ENCODE measurements at places on chromosomes 7 and 10.

- DNase-seq = no peak
Observed at GRCh38 chr10:108393089-108393488, 1228.6 kb upstream of the SORCS1 start.

DNA sequence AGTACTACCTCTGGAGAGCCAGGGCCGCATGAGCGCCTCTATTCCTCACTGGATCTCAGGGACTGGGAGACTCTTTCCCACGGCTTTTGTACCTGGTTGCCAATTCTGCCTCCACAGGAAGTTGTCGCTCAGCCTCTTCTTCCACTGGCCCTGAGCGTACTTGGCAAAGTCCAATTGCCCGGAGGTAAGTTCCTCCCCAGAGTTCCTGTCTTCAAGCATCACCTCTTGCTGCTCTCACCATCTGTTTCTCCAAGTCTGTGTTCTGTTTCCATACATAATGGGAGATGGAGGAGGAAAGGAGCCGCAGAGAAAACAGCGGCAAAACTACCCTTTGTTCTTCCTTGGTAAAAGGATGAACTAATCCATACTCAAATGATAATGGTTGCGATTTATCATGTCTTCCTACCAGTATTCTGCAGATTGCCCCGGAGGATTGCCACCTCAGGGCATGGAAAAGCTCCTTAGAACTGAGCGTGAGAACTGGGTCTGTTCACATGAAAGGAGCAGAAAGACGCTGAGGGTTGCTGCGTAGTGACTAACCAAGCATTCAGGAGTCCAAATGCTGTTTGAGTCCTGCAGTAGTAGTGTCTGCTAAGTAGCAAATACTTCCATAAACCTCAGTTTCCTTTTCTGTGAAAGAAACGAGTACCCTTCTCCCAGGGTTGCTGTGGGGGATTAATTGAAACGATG lies 170.2 kb upstream of the GLI3 start:
- no peak for DNase-seq

GRCh38 chr10:63584725-63585035 lies 63.5 kb downstream of the REEP3 start:
- DNase-seq = no peak

DNA sequence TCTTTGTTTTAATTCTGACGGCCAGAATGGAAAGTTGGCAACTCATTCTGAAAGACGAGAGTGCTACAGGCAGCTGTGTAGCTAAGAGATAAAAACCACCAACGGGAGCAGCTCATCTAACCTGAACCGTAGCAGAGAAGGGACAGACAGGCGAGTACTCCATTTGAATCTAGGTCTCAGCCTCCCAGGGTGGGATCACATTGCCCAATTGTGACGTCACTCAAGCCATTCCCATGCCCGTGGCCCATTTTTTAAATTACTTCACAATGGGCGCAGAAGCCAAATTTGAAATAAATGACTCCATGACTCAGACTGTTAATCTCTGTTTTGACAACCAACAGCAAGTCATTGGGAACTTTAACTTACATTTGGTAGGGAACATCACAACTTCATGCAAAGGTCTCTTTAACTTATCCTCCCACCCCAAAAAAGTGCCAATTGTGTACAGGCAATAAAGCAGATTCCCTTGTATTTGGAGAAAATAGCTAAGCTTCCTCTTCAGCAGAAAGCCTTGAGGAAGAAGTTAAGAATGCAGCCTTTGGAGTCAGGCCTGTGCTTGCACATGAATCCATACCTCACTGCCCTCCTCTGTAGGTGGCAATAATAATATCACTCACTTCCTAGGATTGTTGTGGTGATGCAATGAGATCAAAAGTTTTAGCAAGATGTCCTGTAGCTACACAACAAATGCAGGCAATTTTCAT lies 93.2 kb upstream of the KIF5B start:
- DNase-seq = no peak

GRCh38 chr10:6494936-6495592 lies 85.0 kb downstream of the PRKCQ start:
- DNase-seq = no peak

GRCh38 chr7:88092676-88092999 lies 127.2 kb downstream of the SRI start:
- DNase-seq = no peak

DNA sequence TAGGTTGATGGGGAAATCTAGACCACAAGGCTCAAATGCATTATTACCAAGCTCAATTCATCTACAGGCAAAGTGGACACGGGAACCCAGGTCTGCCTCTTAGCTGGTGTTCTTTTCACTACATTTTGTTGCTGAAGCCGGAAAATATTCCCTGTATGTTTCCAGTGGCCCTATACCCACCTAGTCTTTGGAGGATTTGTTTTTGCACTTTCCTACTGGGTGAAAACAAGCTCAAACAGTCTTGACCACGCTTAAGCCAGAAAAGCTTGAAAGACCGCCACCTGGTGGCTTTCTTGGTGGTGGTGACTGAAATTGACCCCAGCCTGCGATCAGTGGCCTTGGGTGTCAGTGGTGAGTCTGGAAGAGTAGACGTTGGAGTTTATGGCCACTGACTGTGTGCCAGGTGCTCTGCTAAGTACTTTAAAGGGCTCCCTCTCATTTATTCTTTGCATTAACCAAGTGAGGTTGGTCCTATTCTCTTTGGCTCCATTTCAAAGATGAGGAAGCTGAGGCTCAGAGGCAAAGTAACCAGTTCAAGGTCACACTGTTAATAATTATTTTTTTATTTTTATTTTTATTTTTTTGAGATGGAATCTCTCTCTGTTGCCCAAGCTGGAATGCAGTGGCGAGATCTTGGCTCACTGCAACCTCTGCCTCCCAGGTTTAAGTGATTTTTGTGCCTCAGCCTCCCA lies 11.1 kb upstream of the CRTAC1 start:
- peak; percentile 73 for DNase-seq

GRCh38 chr10:132290631-132291030 lies 17.1 kb downstream of the STK32C start:
- no peak for DNase-seq

DNA sequence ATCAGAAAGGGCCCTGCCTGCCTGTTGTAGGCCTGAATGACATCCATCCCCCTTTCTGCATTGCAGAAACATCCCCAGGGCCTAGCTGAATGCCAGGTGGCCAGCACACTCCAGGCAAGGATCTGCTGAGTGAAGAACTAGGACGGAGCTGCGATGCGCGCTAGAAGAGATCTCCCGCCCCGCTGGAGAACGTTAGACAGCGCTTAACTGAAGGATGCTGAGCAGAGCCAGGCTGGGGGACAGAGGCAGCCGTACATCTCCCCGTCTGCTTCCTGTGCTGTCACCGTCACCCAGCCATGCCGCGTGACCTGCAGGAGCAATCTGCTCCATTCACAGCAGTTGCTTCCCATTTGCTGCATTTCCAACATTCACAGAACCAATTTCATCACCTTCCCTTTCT lies 73.3 kb downstream of the FAM53B start:
- no peak for DNase-seq

DNA sequence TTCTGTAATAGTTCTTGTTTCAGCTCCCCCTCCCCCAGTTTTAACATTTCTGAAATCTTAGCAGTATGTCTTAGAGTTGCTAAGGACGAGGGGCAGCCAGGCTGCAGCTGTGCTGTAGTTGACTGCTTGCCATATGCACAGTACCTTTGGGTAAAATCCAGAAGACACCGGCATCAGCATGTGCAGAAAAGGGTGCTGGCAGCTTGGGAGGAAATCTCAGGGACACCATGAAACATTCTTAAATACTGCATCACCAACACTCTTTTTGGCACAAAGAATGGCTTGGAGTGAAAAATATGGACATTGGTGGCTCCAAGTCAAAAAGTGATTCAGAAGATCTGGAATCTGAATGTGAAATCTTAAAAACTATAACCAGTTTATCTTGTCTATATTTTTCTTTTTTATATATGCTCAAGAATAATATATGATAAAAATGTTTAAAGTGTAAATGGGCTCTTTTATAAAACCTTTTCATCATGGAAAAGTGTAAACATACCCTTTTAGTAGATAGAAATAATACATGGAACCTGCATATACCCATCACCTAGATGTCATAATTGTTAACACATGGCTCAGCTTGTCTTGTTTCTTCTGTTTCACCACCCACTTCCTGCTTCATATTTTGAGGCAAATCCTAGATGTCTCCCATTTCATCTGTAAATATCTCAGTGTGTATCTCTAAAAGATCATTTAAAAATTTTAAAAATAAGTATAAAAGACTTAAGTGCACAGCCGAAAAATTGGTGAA lies 34.4 kb upstream of the ARMS2 start:
- no peak for DNase-seq

DNA sequence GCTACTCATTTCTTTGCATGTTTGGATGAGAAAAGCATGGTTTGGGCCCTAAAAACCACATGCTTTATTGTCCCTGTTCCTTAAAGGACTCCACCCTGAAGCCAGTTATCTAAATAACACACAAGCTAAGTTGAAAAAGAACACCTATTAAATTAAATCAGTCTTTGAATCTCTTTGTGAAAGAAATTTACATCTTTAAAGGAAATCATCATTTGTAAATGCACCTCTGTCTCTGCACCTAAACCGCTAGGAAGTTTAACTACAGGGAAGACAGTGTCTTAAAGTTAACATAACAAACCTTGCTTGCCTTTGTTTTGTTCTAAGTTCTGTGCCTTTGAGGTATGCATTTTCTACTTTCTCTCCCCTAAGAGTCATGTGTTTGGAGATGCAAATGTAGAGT lies 52.6 kb downstream of the HTR7 start:
- no peak for DNase-seq

- DNase-seq = no peak
Observed at GRCh38 chr7:75813084-75813483, 522 bp downstream of the CCL24 start.

- no peak for DNase-seq
Observed at GRCh38 chr10:106410331-106410730, 754.2 kb downstream of the SORCS1 start.

GRCh38 chr7:85019176-85019575 lies 167.7 kb downstream of the SEMA3D start:
- no peak for DNase-seq

DNA sequence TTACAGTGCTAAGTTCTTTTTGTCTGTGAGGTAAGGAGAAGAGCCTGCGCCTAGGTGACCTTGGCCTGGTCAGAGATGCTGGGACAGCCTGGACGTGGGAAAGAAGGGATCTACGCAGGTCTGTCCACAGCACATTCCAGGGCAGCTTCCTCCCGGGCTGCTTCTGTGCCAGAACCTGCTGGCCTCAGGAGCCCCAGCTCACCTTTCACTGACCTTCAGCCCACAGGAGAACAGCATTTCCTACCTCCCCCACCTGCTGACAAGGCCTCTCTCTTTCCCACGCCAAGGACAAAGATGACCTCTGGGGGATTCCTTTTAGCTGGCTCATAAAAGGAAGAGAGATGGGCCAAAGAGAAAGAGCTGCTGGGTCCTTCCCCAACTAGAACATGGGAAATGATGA lies 260.6 kb downstream of the KCNMA1 start:
- DNase-seq = no peak

DNA sequence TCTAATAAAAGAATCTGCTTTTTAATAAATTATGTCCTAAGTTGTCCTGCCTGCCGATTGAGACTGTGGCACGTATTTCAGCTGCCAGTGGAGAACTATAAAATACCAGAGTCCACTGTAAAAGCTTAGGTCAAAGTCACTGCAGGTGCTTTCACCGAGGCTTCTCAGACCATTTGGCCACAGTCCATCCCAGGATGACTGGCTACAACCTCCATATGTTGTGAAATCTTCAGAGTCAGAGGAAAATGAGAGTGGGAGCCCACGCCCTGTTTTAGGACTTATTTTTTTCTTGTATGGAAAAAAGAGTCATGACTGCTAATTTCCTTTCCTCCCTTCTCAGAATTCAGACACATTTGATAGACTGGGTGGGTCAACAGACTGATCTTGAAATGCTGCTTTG lies 182.9 kb downstream of the ANK3 start:
- no peak for DNase-seq

DNA sequence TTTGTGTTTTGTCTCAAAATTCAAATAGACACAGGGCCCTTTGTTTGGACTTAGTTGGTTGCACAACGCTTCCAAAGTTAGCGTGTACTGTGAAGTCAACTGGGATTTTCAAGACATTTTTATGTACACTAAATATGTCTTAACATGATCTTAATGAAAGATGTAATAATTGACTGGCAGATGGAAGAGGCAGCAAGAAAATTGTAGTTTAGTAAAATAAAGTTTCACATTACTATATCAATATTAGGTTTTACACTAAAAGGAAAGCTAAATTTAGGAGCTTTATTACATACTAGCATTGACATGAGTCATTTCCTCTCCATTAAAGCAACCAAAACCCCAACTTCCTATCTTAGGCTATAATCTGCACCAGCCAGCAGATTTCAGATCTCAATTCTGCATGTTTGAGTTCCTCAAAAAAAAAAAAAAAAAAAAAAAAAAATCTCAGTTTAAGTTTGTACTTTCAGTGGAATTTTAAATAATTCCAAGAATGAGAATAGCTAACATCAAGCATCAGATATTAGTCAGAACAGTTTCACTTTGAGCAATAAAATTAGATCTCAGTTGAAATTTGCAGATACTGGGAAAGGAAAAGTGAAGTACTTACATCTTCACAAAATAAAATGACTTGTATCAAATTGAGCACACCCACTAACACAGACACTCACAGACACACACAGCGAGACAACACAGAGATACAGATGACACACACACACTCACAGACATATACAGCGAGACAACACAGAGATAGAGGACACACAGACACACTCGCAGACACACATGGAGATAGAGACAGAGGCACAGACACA lies 346.6 kb upstream of the KLF6 start:
- peak; percentile 31 for DNase-seq

- DNase-seq = no peak
Observed at GRCh38 chr7:155213385-155213784, 84.3 kb upstream of the INSIG1 start.

- DNase-seq = peak; percentile 42
Observed at GRCh38 chr7:135510592-135511183, 786 bp upstream of the CNOT4 start.

GRCh38 chr7:116957874-116958273 lies 4.6 kb downstream of the ST7 start:
- peak; percentile 31 for DNase-seq

DNA sequence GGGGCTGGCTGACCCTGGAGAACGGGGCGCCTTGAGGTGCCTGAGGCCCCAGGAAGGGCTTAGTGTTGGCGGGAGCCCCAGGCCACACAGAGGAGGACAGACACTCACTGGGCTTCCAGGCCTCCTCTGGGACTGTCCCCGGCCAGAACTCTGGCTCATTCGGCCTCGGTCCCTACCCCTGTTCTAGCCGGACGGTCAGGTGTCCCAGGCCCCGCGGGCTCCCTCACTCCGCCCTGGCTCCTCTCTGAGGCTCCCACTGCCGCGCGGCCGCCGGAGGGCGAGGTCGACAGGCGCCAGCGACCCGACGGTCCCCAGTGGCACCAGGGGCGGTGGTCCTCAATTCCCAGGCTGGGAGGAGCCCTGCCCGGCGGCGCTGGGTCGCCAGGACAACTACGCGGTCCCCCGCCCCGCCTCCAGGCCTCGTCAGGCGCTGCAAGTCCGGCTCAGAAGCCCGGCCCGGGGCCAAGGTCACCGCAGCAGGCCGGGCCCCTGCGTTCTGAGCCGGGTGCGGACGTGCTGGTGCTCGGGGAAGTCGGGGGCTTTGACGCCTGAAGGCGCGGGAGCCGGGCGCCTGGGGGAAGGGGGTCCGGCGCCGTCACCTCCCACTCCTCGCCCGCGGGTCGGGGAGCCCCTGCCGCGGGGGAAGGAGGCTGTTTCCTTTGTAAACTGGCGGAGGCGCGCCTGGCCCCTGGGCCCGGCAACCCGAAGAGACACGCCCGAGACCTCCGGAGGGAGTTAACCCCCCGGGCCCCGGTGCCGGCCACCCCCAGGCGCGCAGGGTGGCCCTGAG lies 1.1 kb upstream of the PWWP2B start:
- DNase-seq = no peak

GRCh38 chr7:151388430-151388829 lies 21.4 kb downstream of the WDR86 start:
- DNase-seq = no peak

GRCh38 chr10:13989616-13990015 lies 341.1 kb downstream of the FRMD4A start:
- no peak for DNase-seq
